ENCODE measurements at places on chromosomes 2 and 18. TPM values are rescaled to one million over a fixed set of nuclear protein-coding genes. Genes with fewer than 3 reads are reported as not detected.
A peak's percentile ranks its signal among the peaks of the same experiment; 100 is the strongest.

SLC9A4 gene
- not detected for total RNA-seq

VSNL1 gene
- 6.3 TPM for total RNA-seq

GRCh38 chr2:48357351-48357750 is 172.6 kb upstream of the STON1 start:
- H3K4me3 ChIP-seq: no peak overlapping the region
- DNase-seq: no peak
- no peaks in the 10 kb centered on the region for H3K27me3 ChIP-seq
- H3K36me3 ChIP-seq: peaks cover under 1% of the 10 kb centered on the region
- no peak overlapping the region for H3K27ac ChIP-seq

DNA sequence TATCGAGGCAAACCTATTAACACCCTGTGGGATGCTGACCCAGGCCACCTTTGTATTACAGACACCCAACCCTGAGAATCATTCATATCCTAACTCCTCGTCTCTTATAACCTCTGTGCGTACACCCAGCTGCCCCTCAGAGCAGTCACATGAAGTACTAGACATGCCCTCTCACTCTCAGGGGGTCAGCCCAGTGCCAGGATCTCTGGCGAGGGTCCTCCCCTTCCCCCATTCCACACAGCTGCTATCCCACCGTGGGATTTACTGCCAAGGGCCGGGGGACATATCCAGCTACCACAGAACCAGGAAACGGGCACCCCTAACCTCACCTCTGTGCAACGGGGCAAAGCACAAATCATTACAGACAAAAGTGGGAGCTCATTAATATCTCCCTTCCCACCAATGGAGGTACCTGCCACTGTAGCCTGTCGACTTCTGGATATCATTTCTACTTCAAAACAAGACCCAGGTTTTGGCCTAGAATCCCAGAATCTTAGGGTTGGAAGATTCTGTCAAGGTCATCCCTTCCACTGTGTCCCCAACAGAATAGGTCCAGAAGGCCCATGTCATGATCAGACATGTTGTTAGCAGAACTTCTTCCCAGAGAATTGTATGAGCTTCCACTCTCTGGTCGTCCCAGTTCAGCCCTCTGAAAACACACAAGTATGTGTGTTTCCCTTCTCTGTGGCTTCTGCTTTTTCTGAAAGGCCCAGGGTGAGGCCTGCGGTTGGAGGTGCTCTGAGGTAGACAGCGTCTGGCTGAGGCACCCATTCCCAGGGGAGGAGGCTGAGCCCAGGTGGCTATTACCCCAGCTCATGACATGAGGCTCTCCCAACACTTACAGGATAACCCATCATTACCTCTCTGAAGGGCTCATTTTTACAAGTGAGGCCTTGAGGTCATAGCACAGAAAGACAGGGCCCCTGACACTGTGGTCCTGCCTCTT is 1.7 kb downstream of the TMBIM1 start:
- peak overlapping the region; percentile 98 for H3K27ac ChIP-seq
- H3K36me3 ChIP-seq: no peaks in the 10 kb centered on the region
- H3K27me3 ChIP-seq: no peaks in the 10 kb centered on the region
- peak; percentile 49 for DNase-seq
- peaks cover 70% of the 10 kb centered on the region for H3K4me1 ChIP-seq

- no peak for DNase-seq
- no peaks in the 10 kb centered on the region for H3K36me3 ChIP-seq
- H3K27ac ChIP-seq: no peak overlapping the region
- H3K4me3 ChIP-seq: no peak overlapping the region
- no peaks in the 10 kb centered on the region for H3K27me3 ChIP-seq
These were observed 26.0 kb downstream of the TWIST2 start for GRCh38 chr2:238873841-238874240.

DNA sequence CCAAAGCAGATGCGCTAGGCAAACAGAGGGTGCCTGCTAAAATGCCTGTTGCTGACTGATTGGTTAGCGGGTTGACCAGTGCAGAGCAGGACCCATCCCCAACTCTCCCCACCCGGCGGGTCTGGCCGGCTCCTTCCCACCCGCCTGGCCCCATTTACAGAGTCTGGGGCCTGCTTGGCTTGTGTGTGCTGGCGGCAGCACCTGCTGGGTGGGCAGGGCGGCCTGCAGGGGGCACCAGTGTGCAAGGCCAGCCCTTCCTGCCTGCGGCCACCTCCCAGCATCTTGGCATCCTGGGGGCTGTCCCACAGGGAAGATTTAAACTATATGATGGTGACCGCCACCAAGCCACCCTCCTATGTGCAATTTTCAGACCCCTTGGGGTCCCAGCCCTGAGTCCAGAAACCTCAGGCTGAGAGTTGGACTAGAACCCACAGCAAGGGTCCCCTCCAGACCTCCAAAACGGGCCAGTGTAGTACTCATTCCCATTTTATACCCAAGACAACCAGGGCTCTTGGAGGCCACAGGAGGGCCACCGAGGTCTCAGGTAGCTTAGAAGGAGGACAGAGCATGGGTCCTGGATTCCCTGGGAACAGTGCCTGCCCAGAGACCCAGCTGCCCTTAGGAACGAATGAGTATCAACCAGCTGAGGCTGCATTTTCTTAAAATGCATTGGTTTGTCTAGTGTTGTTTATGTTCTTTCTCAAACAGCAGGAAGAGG is 173.6 kb downstream of the SMAD7 start:
- H3K36me3 ChIP-seq: no peaks in the 10 kb centered on the region
- H3K27ac ChIP-seq: peak overlapping the region; percentile 23
- no peaks in the 10 kb centered on the region for H3K27me3 ChIP-seq
- peak; percentile 61 for DNase-seq
- H3K4me1 ChIP-seq: peaks cover 52% of the 10 kb centered on the region

DNA sequence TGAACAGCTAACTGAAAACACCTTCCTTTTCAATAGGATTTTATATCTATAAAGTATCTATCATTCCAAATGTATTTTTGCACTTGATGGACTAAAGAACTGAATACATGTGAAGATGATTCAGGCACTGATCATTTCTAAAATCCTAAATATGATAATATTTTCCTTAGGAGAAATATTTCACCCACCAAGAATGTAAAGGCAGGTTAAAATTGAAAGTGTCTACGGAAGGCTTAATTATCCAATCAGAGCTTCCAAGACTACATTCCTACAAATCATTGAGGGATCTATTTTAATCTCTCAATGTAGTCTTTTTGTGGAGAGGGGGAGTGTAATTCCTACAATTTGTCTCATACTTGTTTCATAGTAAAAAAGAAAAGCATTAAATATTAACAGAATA is 3.6 kb downstream of the GALNT3 start:
- H3K4me1 ChIP-seq: peaks cover 8% of the 10 kb centered on the region
- H3K27ac ChIP-seq: no peak overlapping the region
- H3K27me3 ChIP-seq: peaks cover 3% of the 10 kb centered on the region
- DNase-seq: no peak
- H3K4me3 ChIP-seq: no peak overlapping the region

- no peaks in the 10 kb centered on the region for H3K27me3 ChIP-seq
- no peak overlapping the region for H3K4me3 ChIP-seq
- H3K4me1 ChIP-seq: peaks cover 14% of the 10 kb centered on the region
- DNase-seq: no peak
- H3K27ac ChIP-seq: no peak overlapping the region
These were observed 57.2 kb downstream of the TTC39C start for GRCh38 chr18:24071779-24072178.
